Brain microvascular endothelial cell (primary cell): ENCODE measurements at places on chromosomes 3 and 15.

DNA sequence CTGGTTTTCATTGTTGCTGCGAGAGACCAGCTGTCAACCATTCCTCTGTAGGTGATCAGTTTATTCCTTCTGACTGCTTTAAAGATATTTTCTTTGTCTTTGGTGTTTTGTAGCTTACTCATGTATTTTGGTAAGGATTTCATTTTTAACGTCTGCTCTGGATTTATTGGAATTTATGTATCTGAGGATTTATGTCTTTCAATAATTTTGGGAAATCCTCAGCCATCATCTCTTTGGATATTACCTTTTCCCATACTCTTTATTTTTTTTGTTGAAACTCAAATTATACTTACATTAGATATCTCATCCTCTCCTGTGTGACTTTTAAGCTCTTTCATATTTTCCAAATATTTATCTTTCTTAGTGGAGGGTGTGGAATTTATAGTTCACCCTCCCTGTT, 62.7 kb upstream of the COL8A1 start:
- DNase-seq, result no peak

DNA sequence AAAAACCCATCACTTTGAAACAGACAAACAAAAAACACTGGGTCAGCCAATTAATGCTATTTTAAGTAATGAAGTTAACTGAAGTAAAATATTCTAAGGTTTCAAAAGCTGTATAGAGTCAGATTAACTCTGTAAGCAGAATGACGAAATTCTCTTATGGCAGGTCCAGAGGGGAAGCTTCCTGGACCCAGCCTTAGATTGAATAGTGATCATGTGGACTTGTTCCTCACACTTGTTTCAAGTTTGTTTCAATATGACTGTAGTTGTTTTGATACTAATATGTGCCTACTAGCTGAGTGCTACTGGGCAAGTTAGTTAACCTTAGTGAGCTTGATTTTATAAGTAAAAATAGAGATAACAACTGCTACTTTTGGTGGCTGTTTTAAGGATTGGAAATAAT, 32.6 kb downstream of the PLS1 start:
- no peak for DNase-seq

DNA sequence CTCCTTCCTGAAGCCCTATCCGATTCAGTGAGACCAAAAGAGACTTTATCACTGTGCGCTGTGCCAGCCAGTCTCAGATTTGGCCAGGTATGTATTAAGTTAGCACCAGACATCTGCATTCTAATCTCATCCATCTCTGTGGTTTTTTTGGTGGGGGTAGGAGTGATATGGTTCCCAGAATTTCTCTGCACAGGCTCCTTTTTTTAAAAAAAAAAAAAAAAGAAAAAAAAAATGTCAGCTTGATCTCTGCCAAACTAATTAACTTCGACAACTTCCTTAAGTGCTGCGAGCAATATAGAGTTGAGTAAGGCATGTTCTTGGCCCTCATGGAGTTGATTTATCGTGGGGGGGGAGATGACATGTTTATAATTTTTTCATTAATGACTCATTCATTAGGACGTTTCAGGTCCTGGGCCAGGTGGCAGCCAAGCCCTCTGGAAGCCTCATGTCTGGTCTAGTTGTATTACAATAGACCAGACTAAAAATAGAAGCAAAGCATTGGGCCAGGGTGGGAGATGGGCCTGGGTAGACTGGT, 12.9 kb downstream of the SLCO3A1 start:
- no peak for DNase-seq

DNA sequence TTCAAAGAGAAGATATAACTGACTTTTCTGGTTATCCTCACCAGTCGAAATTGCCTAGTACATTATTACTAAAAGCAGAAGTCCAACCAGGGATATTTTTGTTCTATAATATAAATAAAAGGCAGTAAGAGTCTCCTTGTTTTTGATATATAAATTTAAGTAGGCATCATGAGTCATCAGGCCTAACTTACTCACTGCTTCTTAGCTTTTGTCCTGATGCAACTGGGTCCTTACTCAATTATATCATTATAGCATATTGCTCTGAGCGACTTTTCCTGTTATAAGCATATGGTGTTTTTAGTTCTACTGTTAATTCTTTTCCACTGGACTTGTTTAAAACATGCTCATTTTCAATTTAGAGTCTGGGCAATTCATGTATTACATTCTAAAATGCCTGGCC, 910.1 kb downstream of the MCTP2 start:
- no peak for DNase-seq

- no peak for DNase-seq
Measured at GRCh38 chr3:18609187-18609586, 184.0 kb upstream of the SATB1 start.

- DNase-seq, result peak; percentile 52
Measured at GRCh38 chr3:57706462-57706861, 13.6 kb upstream of the DENND6A start.

DNA sequence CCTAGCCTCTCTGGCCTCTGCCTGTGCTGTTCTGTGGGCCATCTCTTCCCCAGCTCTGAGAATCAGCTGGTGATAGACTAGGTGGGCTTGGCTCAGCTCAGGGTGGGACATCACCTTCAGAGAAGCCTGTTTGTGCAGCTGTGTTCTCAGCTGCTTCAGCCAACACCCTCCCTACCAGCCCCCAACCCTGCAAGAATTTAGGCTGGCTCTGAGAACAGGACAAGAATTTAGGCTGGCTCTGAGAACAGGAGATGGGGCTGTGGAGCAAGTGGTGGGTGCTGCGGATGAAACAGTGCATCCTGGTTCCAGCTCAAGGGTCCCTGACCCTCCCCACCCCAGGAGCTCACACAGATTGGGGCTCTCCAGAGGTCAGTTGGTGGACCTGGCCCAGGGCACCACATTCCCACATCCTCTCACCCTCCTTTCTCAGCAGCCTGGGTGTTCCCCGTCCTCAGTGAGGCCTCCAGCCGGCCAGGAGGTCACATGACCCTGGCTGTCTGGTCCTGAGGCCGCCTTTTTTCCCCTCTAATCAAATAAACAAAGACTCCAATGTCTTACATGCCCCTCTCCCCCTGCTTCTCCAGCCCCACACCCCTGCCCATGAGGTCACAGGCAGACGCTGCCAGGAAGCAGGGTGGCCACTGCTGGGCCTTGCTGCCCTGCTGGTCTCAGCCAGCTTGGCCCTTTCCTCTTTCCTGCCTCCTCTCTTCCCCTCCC, 14.9 kb downstream of the PLEKHO2 start:
- DNase-seq, result no peak

DNA sequence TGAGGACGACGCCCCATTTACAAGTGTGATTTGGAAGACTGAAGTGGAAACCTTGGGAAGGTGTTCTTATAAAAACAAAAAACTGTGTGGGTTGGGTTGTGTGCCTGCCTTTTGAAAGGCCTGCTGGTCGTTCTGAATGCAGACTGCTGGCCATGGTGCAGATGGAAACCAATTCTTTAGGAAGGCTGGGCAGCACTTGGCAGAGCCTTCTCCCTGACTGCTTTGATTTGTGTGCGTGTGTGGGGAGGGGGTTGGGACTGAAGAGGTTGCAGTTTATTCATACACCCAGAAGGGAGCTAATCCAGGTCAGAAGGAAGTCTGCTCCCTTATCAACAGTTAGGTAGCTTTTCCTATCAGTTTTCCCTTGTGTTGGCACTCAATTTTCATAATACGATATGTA, 288.7 kb downstream of the SOX2 start:
- DNase-seq, result no peak

GRCh38 chr3:62874711-62875557, at the start of gene CADPS:
TSS of gene CADPS (minus strand) at chr3:62875416. CDS start at chr3:62875029, 387 bp downstream.
- no peak for DNase-seq

- DNase-seq, result peak; percentile 25
Measured at GRCh38 chr15:73573572-73573971, 59.6 kb downstream of the NPTN start.

DNA sequence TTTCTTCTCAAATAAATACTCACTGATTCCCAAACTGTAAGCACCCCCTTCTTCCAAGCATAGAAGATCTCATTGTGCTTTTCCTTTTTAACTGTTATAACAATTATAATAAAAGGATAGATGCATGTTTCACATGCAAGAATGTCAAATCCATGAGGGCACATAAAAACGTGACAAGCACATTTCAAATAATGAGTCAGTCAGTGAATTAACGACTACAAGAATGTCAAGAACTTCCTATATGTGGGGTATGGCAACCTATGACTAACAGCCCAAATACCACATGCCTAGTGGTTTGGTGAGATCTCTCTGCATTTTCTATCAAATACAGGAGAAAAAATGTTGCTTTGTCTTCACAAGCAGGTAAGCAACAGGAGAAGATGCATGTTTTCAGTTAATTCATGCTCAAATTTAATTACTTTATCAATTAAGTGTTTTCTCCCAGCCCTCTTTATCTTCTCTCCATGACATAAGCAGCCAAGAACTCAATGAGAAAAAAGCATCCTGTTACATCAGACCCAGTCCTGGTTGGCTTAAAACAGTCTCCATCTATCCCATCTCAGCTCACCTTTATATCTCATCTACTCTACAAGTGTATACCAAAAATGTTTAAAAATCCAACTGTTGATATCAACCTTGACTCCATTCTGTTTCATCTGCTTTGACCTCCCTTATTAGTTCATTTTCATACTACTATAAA, 181.5 kb upstream of the LMCD1 start:
- peak; percentile 67 for DNase-seq

DNA sequence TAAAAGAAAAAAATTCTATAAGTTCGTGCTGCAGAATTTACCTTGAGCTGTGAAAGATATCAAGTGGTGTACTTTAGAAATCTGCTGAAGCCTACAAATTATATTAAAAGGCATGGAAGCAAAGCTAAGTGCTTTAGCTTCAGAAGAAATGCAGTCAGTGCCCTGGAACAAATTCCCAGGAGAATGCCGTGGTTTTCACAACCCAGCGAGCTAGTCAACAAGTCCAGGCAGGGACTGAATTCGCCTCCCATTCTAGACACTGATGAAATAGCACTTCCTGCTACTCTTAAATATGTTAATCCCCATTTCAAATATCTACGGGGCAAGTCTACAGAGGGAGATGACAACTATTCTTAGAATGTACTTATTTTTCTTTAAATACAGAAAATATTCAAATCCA, 326.4 kb upstream of the IGF1R start:
- no peak for DNase-seq

DNA sequence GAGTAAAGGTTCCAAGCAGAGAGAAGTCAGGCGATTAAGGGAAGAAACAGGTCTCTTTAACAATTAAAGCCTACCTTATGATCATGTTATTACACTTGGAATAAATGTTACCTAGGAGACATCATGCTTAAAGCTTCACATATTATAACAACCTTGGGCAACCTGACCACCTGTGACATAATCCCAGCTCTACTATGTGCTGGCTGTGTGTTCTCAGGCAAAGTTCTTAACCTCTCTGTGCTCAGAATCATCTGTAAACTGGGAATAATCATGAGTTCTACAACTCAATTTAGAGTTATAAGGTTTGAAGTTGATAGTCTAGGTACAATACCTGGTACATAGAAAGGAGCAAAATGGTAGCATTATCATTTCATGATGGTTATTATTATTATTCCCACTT, 159.3 kb downstream of the MAGI1 start:
- no peak for DNase-seq

DNA sequence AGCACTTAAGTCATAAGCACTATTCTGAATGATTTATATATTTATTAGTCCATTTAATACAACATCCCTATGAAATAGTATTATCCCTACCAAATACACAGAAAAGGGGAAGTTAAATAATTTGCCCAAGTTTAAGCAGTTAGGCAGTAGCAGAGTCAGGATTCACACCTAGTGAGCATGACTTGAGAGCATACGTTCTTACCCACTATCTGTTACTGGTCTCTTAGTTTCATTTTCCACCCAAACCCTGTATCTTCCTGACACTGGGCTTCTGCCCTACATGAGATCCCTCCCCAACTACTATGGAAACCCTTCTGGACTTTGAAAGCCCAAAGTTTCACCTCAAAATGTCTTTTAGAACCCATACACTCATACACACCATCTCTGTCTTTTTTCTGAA, 4.4 kb upstream of the ATOSA start:
- no peak for DNase-seq

GRCh38 chr3:141942006-141942405, 65.6 kb downstream of the ATP1B3 start:
- DNase-seq, result no peak

GRCh38 chr15:20409247-20409646, 132.4 kb downstream of the GOLGA6L6 start:
- no peak for DNase-seq

DNA sequence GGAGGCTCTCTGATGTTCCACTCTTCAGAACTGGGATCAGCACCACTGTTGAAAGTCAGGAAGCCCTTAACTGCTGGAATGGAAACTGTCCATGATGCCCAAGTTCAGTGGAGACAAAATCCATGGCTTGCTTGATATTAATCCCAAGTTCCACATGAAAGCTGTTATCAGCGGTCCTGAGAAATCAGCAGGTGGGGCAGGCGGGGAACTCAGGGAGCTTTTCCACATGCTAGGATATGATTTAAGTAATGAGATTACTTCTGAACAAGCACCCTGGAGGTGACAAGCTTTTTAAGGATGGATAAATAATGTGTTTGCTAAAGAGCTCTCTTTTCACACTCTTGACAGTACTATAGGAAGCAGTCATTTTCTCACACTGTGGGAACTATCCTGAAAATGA, 82.9 kb downstream of the CYP19A1 start:
- no peak for DNase-seq

- DNase-seq, result no peak
Measured at GRCh38 chr3:47456984-47457383, 18.8 kb downstream of the SCAP start.

DNA sequence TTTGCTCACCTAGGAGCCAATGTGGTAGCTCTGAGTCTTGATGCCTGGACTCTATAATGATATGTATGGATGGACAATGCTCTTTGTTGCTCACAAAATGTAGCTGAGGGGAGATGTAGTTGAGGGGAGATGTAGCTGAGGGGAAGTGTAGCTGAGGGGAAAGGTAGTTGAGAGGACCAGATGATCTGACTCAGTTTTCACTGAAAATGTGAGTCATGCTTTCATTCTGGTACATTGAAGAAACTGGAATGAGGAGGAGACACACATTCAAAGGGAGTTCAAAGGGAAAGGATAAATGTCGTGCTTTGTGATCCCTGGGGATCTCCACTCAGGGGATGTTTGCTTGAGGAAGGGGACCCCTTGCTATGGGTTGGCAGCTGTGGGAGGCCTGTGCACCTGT, 302.9 kb upstream of the TRIM42 start:
- no peak for DNase-seq

GRCh38 chr15:62165793-62166375, 799 bp upstream of the C2CD4B start:
- DNase-seq, result peak; percentile 16

DNA sequence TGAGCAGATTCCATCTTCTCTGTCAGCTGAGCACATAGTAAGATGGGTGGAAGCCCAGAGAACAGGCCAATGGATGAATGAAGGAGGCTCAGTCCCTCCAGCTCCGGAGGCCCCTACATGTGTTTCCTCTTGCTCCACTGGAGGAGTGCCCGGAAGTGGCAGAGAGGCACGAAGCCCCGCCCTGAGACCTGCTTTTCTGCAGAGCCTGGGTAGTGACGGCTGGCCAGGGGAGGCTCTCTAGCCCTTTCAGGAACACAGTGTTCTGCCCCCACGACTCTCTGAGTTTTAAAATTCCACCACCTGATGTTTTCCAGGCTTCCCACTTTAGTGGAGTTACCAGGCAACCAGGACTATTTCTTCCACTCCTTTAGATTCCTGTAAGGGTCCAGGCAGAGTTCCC, 149.4 kb upstream of the SLC6A11 start:
- DNase-seq, result no peak
